ENCODE measurements at places on chromosomes 2 and 18. TPM values are rescaled to one million over a fixed set of nuclear protein-coding genes. Genes with fewer than 3 reads are reported as not detected.

- DNase-seq = no peak
These were observed 7.4 kb downstream of the COPS9 start for GRCh38 chr2:240128608-240129145.

GRCh38 chr2:24816884-24817283 is 23.7 kb downstream of the CENPO start:
- no peak for DNase-seq

The LYG2 gene
- not detected for total RNA-seq

DNA sequence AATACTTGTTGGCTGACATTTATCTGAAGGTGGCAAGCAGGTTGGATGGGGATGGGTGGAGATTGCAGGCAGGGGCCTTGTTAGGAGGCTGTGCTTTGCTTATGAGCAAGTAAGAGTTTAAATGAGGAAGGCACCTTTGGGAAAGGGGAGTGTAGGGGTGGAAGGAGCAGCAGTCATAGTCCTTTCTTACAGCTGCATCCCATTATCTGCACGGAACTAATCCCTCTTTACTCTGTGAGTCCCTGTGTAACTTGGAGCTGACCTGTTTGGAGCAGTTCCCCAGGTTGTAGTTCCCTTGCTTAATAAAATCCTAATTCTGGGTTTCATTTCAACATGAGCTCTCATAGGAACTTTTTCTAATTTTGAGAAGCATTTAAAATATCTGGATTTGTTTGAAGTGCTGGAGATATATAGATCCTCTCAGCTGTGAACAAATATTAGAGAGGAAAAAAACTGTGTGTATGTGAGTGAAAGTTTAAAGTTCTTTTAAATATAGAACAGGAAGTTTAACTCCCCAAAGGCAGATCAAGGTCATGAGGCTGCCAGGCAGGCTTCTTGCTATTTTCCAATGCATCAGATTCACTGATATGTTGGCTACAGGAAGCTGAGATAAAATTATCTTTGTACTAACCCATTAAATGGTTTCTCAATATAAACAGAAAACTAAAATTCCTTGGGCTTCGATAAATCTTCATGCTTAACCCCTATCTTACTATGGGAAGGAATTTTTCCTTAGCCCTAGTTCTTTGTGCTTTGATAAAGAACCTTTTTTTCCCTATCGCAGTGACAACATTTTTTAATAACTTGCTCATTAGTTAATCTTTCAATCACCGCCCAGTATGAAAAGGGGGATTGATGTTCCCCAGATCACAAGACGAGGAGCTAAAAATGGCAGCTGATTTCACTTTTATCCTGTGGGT is 104.6 kb upstream of the EML6 start:
- DNase-seq = no peak

GRCh38 chr2:237432484-237433092 is 18.6 kb upstream of the COL6A3 start:
- peak; percentile 67 for DNase-seq

- peak; percentile 46 for DNase-seq
These were observed 27.2 kb downstream of the CLUL1 start for GRCh38 chr18:623761-624620.

The CYS1 gene
- not detected for total RNA-seq

- no peak for DNase-seq
These were observed 565 bp downstream of the SP140 start for GRCh38 chr2:230226051-230226551.

DNA sequence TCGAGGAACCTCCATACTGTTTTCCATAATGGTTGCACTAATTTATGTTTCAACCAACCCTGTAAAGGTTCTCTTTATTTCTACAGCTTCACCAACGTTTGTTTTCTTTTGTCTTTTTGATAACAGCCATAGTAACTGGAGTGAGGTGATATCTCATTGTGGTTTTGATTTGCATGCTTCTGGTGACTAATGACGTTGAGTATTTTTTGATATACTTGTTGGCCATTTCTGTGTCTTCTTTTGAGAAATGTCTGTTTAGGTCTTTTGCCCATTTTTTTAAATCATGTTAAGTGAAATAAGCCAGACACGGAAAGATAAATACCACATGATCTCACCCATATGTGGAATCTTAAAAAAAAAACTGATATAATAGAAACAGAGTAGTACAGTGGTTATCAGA is 74.8 kb upstream of the SMIM21 start:
- DNase-seq = no peak
